ENCODE measurements at places on chromosomes 5 and 9.
A peak's percentile ranks its signal among the peaks of the same experiment; 100 is the strongest.

DNA sequence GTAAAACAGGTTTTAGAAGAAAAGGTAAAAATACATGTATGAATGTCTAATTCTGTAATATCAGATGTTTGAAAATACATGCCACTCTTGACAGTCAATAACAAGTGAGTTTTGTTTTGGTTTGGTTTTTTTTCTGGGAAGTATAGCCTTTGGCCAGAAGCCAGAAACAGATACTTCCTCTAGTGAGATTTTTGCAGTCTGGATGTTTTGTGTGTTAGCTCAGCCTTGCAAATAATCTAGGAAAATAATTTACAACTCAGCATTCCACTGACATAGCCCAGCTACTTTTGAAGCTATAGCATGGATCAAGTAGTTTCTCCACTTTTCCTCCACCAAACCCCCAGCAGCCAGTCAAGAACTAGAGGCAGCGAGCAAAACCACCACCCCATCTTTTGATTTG is 56.7 kb downstream of the SLC1A1 start:
- no peak for DNase-seq

GRCh38 chr9:27176971-27177370 is 67.9 kb downstream of the TEK start:
- no peak for DNase-seq

GRCh38 chr5:34737731-34738130 is 81.6 kb downstream of the RAI14 start:
- no peak for DNase-seq

DNA sequence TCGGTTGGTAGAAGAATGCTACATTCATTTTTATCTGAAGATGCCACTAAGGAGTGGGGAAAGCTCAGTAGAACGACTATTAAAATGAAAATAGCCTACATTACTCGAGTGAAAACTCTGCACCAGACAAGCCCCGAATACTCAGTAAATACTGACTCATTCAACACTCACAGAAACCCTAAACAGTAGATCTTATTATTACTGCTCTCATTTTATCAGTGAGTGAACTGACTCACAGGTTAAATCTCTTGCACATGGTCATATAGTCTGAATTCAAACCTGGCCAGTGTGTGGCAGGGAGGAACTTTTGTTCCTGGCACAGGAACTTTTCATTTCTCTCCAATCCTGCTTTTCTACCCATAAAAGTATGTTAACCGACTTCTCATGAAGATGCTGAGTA is 9.6 kb upstream of the PAPPA start:
- no peak for DNase-seq

- DNase-seq, result no peak
These were observed 72.3 kb downstream of the PSMB7 start for GRCh38 chr9:124342776-124343485.

DNA sequence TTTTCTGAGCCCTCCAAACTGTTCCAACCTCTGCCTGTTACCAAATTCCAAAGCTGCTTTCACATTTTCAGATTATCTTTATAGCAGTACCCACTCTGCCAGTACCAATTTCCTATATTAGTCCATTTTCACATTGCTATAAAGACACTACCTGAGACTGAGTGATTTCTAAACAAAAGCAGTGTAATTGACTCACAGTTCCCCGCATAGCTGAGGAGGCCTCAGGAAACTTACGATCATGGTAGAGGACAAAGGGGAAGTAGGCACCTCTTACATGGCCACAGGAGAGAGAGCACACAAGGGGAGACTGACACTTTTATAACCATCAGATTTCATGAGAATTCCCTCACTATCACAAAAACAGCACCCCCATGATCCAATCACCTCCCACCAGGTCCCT is 105.0 kb downstream of the DTWD2 start:
- no peak for DNase-seq

GRCh38 chr5:14698495-14698894 is 34.0 kb downstream of the OTULIN start:
- DNase-seq, result no peak

DNA sequence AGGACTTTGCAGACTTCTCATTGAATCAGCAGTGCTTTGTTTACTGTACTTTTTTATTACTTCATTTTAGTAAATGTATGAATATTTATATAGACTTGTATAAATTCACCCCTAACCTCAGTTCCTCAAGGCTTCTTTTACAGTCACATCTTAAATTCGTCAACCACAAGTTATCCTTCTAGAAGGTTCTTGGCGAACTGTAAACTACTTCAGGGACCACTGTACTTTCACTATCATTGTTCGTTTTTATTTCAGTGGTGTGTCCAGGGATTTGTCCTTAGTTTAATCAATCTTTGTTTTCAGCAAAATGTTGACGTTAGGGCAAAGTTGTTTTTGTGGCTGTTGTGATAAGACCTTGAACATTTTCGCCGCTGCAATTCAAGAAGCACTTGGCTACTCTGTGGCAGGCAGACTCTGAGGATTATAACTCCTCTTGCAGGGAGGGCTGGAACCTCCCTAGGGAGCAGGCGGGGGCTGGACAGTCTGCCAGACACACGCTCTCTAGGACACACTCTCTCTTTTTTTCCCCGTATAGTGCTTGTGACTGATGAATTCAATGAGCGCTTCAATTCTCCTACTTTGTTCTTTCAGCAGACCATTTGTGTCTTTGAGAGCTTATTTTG is 252.8 kb downstream of the FBXL7 start:
- no peak for DNase-seq

DNA sequence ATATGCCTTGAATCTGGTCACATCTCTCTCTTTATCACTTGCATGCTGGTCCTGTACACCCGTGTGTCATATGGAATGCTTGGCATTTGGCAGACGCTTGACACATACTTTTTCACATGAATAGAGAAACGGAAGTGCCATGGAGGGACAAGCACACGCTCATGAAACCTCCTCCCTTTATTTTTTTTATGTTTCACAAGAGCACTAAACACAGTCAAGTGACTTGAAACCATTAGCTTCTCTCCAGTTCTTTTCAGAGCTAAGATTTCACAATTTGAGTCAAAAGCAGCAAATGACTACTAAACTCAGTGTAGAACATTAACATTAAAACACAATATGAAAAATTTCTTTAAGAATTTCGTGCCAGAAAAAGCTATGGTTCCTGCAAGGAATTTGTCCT is 151.1 kb downstream of the DOCK2 start:
- no peak for DNase-seq

DNA sequence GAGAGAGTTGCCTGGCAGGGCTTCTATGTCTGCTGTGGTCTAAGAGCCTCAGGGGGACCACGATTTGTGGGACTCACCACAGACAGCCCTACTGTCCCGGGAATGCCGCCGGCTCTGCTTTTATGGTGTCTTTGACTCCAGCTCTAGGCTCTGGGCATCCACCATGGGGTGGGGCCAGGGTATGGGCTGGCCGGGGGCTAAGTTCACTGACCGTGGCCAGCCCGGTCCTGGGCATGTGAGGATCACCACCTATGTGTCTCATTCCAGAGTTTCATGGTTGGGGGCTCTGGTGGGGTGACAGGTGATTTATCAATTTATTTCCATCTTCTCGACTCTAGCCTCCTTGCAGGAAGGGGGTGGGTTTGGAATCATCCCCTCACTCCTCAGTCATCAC is 139.4 kb downstream of the GADD45G start:
- DNase-seq, result no peak

DNA sequence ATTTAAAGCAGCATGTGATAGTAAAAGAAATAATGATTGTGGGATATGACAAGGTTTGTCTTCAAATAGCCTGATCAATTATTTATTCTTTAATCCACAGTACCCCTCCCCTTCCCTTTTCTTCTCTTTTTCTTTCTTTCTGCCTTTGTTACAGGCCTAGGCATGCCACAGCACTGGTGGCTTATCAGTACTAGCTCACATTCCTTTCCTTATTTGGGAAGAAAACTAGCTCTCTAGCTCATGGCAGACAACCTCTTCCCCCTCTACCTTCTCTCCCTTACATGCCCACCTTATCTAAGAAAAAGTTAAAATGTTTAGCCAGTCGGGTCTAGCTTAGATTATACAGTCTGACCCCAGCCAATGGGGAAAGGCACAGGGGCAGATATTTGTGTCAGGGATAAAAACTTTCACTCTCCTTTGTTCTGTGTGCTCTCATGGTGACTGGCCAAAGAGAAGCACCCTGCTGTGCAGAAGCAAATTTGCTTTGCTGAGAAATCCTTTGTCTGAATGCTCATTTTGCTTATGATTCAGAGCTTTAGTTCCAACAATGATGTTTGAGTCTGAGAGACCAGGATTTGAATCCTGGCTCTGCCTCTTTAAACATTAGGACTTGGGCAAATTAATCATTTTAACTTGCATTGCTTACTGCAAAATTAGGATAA is 75.8 kb upstream of the CDH12 start:
- peak; percentile 48 for DNase-seq

DNA sequence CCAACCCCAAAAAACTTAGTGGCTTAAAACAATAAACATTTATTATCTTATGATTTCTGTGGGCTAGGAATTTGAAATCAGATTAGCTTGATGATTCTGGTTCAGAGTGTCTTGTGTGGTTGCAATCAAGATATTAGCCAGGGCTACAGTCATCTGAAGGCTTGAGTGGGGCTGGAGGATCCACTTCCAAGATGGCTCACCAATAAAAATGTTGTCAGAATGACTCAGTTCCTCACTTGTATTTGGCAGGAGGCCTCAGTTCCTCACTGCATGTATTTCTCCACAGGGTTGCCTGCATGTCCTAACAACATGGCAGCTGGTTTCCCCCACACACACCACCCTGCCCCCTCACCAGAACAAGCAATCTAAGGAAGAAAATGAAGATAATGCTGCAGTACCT is 98.2 kb upstream of the NIPBL start:
- no peak for DNase-seq

GRCh38 chr5:82107267-82107666 is 135.4 kb downstream of the ATG10 start:
- DNase-seq, result no peak

DNA sequence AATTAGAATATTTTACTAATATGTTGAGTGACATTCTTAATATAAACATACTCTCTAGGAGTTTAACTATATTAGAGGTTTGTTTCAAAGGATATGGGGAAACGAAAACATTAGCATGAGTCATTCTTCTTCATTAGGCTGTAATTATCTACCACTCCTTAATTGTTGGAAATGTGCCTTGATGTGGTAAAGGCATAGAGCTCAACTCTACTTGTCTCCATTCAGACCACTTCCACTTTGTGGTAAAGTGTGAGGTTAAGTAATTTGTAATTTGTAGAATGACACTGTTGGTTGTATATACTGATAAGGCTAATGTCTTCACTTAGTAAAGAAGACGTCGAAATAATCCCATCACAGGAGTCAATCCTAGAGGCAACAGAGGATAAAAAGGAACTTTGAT is 58.1 kb downstream of the HAPLN1 start:
- no peak for DNase-seq

DNA sequence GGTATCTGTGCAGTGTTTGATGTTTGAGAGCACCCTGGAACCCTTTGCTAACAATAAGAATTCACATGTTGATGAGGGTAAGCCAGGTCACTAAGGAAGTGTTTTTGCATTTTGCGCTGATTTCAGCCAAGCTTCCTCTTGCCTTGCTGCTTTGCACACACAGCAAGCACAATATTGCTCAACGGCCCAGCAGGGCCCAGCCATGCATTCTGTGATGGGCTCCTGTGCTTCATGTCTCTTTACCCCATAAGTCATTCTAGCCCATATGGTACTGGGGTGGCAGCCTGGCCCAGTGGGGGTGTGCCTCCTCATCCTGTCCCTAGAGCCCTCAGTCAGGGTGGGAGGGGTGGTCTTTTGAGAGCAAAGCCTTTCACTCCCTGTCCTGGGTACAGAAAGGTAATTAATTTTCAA is 481.3 kb downstream of the GADD45G start:
- no peak for DNase-seq

- no peak for DNase-seq
These were observed 416.4 kb downstream of the CSNK1G3 start for GRCh38 chr5:123928401-123928800.

- DNase-seq, result no peak
These were observed 110.9 kb downstream of the KCNIP1 start for GRCh38 chr5:170614720-170615119.

- DNase-seq, result no peak
These were observed 210.8 kb upstream of the SMARCA2 start for GRCh38 chr9:1804128-1804865.

DNA sequence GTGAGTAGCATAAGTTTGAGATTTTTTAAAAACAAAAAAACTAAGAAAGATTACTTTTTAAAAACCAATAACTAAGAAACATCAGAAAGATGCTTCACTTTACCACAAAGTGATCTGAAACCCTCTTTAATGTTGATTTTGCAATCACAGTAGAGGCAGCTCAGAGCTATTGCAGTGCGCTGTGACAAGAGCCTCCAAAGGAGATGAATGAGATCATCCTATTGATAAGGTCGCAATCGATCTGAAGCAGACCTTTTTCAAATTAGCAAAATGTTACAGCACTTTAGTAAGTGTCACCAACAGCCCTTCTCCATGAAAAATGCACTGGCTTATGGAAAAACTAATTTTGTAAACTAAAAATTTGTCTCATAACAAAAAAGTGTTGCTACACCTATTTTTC is 284.6 kb upstream of the EFNA5 start:
- DNase-seq, result no peak

- DNase-seq, result no peak
These were observed 91.2 kb downstream of the ARRDC3 start for GRCh38 chr5:91291628-91292569.

- DNase-seq, result no peak
These were observed 2.3 kb downstream of the DENND4C start for GRCh38 chr9:19232823-19233194.

GRCh38 chr9:97924386-97924785 is 2.1 kb upstream of the TRMO start:
- no peak for DNase-seq

DNA sequence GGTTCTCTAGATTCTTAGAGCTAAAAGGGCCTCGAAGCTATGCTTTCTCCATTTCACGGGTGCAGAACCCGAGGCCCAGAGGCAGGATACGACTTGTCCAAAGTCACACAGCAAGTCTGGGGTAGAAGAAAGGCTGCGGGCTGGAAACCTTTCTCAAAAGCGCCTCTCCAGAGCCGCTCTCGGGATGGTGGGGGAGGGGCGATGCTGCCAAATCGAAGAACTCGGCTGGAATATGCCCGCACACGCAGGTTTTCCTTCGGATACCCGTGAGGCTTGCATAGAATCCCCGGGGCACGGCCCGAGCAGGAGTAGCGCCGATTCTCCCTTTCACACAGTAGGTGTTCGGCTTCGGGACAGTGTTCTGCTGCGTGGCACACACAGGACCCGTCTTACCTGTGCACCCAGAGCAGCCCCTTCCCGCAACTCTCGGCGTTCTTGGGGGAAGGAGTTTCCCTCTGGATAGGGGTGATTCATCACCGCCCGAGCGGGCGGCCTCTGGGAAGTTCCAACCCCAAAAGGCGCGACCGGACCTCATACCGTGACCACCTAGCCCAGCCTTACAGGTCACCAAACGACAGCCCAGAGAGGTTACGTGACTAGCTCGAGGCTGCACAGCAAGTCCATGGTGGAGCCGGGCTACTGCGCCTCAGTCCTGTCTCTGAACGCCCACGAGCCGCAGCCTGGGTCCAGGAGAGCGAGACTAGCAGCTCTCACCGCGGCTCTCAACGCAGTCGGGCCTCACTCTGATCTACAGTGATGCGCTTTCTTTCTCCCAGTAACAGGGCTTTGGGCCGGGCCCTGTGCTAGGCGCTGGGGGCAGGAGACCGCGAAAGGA is 4.1 kb downstream of the PAX5 start:
- peak; percentile 68 for DNase-seq

- DNase-seq, result no peak
These were observed 85.7 kb upstream of the PPP1R2B start for GRCh38 chr5:156764176-156764971.

- no peak for DNase-seq
These were observed 337.8 kb downstream of the GADD45G start for GRCh38 chr9:89942643-89943042.
